ENCODE measurements at places on chromosomes 2 and 18.

GRCh38 chr2:66481100-66481549 is 46.2 kb downstream of the MEIS1 start:
- H3K36me3 ChIP-seq = no peaks in the 10 kb centered on the region
- no peaks in the 10 kb centered on the region for H3K27me3 ChIP-seq
- H3K27ac ChIP-seq = no peak overlapping the region
- no peak overlapping the region for H3K4me3 ChIP-seq

- H3K36me3 ChIP-seq = no peaks in the 10 kb centered on the region
- H3K27me3 ChIP-seq = no peaks in the 10 kb centered on the region
- DNase-seq = peak; percentile 43
- no peaks in the 10 kb centered on the region for H3K4me1 ChIP-seq
- H3K27ac ChIP-seq = no peak overlapping the region
- no peak overlapping the region for H3K4me3 ChIP-seq
These were observed 28.8 kb upstream of the WDR75 start for GRCh38 chr2:189412330-189412953.

DNA sequence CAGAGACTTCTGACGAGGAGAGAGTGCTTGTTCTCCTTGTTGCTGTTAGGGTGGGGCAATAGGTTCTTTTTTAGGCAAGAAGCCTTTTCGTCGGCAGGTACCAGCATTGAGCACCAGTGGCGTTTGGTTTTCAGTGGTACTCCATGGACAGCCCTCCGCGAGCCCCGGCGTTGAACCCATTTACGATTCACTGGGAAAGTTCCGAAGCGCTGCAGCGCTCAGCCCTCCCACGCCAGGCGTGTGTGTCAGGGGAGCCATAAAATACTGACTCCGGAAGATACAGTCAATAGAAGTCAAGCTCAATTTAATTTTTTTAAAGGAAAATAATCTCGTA is 494 bp upstream of the ROCK1 start:
- H3K4me3 ChIP-seq = peak overlapping the region; percentile 70
- peaks cover 6% of the 10 kb centered on the region for H3K27me3 ChIP-seq
- DNase-seq = no peak
- peak overlapping the region; percentile 49 for H3K27ac ChIP-seq

- H3K36me3 ChIP-seq = no peaks in the 10 kb centered on the region
- H3K27ac ChIP-seq = no peak overlapping the region
- H3K4me1 ChIP-seq = no peaks in the 10 kb centered on the region
- H3K27me3 ChIP-seq = no peaks in the 10 kb centered on the region
- no peak for DNase-seq
- no peak overlapping the region for H3K4me3 ChIP-seq
These were observed 398.6 kb upstream of the CDH7 start for GRCh38 chr18:65352186-65352585.

- no peak overlapping the region for H3K4me3 ChIP-seq
- no peaks in the 10 kb centered on the region for H3K27me3 ChIP-seq
- no peak overlapping the region for H3K27ac ChIP-seq
- H3K4me1 ChIP-seq = no peaks in the 10 kb centered on the region
These were observed 37.4 kb upstream of the EPAS1 start for GRCh38 chr2:46259777-46260168.

GRCh38 chr2:113342650-113343049 is 63.9 kb upstream of the PAX8 start:
- H3K36me3 ChIP-seq = no peaks in the 10 kb centered on the region
- no peaks in the 10 kb centered on the region for H3K4me1 ChIP-seq
- no peak for DNase-seq
- H3K4me3 ChIP-seq = no peak overlapping the region
- no peak overlapping the region for H3K27ac ChIP-seq

DNA sequence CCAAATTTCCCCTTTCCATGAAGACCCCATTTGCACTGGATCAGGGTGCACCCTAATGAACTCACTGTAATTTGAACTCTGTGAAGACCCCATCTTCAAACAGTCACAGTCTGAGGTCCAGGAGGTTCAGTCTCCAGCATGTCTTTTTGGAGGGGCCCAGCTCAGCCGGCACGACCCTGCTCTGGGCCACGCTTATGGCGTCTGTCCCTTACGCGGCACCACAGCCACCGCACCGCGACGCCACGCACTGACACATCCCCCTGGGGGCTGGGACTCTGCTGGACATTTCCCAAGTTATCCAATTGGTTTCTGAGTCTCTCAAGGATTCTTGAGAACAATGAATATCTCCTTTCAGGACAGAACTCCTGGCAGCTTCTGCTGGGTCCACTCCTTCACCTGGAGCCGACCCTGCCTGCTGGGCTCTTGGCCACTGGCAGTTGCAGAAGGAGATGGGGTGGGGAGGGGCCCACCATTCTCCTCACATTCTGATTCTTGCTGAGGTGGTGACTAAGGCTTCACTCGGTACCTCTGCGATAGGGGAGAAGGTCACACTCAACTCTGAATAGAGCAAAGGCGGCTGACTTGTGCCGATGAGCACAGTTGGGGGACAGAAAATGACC is 124.0 kb downstream of the RTP5 start:
- no peaks in the 10 kb centered on the region for H3K4me1 ChIP-seq
- H3K27ac ChIP-seq = no peak overlapping the region
- H3K4me3 ChIP-seq = no peak overlapping the region
- H3K36me3 ChIP-seq = no peaks in the 10 kb centered on the region
- H3K27me3 ChIP-seq = no peaks in the 10 kb centered on the region

DNA sequence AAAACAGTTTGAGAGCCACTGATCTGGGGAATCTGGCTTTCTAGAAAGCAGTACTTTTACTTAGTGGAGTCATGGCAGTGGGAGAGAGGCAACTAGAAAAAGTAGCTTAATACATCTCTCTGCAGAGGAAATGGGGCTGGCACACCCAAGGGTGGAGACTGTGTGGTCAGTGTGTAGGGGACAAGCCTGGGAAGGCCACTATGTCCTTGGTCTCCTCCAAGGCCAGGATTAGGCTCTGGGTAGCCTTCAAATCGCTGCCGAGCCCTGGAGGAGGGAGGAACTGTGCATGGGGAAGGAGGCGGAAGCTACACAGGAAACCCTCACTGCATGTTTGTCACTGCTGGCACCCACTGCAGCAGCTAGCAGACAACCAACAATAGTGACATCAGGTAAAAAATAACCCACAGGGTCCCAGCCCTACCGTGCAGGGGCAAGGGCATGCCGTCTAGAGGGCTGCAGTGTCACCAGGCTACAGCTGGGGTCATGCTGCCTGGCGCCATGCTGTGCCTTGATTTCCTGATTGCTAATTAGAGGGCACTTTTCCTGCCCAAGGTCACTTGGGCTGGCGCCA is 34.8 kb downstream of the LBH start:
- no peaks in the 10 kb centered on the region for H3K27me3 ChIP-seq
- H3K4me1 ChIP-seq = no peaks in the 10 kb centered on the region
- no peaks in the 10 kb centered on the region for H3K36me3 ChIP-seq
- no peak for DNase-seq
- no peak overlapping the region for H3K27ac ChIP-seq

DNA sequence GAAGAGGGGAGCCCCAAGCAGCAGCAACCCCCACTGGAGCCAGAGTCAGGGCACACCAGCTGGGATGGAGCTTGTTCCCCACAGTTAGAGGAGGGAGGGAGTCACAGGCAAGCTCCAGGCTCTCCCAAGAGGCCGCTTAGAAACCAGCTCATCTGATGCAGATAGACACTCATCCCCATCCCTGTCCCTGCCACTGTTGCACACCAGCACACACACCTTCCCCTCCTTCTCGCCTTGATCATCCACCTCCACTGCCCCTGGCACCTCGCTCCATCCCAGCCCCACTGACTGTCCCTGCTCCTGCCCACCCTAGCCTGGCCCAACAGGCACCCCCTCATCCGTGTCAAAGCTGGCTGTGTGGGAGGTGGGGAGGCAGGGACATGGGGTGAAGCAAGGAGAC is 1.5 kb upstream of the RUFY4 start:
- DNase-seq = no peak
- H3K27me3 ChIP-seq = no peaks in the 10 kb centered on the region
- H3K36me3 ChIP-seq = no peaks in the 10 kb centered on the region
- peaks cover 4% of the 10 kb centered on the region for H3K4me1 ChIP-seq

DNA sequence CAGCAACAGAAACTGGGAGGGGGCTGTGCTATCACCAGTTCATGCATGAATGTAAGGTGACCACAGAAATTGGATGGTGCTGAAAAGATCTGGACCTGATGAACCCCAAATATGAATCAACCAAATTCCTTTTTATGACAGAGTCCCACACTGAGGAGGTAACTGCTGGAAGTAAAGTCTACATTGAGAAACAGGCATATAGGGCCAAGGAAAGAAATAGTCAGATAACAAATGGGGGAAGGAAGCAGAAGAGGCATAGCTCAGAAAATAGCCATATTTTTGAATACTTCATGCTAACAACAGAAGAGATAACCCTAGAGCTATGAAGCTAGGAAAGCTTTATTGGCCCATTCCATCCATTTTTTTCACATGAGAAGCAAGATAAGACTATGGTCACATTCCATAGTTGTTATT is 25.8 kb downstream of the ZC3H6 start:
- H3K27ac ChIP-seq = no peak overlapping the region
- no peak for DNase-seq
- no peak overlapping the region for H3K4me3 ChIP-seq
- no peaks in the 10 kb centered on the region for H3K4me1 ChIP-seq

GRCh38 chr2:38981003-38981669 is 91.5 kb downstream of the ARHGEF33 start:
- no peaks in the 10 kb centered on the region for H3K27me3 ChIP-seq
- no peaks in the 10 kb centered on the region for H3K4me1 ChIP-seq
- DNase-seq = no peak
- H3K36me3 ChIP-seq = peaks cover 15% of the 10 kb centered on the region

DNA sequence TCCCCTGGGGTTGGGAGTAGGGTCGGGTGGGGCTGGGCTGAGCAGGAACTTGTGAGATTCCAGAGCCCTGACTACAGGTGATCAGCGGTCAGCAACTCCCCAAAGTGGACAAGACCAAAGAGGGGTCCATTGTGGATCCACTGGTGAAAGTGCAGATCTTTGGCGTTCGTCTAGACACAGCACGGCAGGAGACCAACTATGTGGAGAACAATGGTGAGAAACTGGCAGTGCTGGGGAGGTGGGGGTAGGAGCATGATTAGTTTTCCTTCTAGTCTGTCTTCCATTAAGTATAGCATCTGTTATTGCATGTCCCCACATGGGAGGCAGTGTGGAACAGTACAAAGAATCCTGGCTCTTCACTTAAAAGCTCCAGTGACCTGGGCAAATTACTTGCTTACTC is 23.7 kb downstream of the ZNF142 start:
- no peak overlapping the region for H3K27ac ChIP-seq
- no peak for DNase-seq
- H3K4me1 ChIP-seq = no peaks in the 10 kb centered on the region

DNA sequence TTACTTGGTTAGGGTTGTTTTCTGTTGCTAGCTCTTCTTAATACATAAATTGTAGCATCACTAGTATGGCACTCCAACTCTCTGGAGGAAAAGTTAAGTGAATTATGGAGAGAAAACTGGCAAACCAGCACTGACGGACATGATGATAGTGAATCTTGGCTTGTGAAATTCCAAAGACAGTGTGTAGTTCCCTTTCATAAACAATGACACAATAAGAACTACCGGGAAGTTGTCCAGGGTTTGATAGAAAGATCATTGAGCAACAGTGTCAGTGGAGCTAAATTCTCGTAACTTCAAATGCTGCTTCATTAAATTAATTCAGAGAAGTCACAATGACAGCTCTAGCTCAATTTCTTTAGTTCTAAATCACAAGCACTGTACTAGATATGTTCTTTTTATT is 66.5 kb downstream of the RIT2 start:
- no peak overlapping the region for H3K4me3 ChIP-seq
- no peaks in the 10 kb centered on the region for H3K4me1 ChIP-seq
- no peaks in the 10 kb centered on the region for H3K27me3 ChIP-seq
- no peak overlapping the region for H3K27ac ChIP-seq

- DNase-seq = no peak
- no peaks in the 10 kb centered on the region for H3K36me3 ChIP-seq
- H3K27me3 ChIP-seq = no peaks in the 10 kb centered on the region
These were observed 13.0 kb upstream of the TYMS start for GRCh38 chr18:644395-645004.

- no peak for DNase-seq
- H3K4me3 ChIP-seq = no peak overlapping the region
- peaks cover 71% of the 10 kb centered on the region for H3K36me3 ChIP-seq
- no peaks in the 10 kb centered on the region for H3K27me3 ChIP-seq
- no peaks in the 10 kb centered on the region for H3K4me1 ChIP-seq
These were observed 41.0 kb downstream of the KIDINS220 start for GRCh38 chr2:8796315-8796848.

DNA sequence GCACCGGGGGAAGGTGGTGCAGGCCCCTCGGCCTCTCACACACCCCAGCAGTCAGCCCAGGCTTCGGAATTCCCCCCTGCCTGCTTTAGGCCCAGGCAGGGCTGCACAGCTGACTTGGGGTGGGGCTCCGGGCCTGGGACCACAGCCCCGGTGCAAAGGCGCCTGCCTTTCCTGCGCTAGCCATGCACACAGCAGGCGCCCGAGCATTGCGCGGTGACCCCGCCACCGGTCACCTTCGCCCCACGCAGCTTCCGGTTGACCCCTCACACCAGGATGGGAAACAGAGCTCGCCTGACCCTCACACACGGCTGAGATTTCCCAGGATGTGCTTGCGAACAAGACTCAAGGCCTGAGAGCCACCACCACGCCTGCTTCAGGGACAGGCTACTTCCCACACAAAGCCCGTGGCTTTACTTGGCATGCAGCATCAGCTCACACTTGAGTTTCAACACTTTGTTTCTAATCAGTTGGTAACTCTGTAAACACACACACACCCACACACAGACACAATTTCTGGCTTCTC is 46.0 kb downstream of the SLC66A2 start:
- DNase-seq = no peak
- no peaks in the 10 kb centered on the region for H3K4me1 ChIP-seq
- no peaks in the 10 kb centered on the region for H3K27me3 ChIP-seq
- no peak overlapping the region for H3K27ac ChIP-seq
- no peak overlapping the region for H3K4me3 ChIP-seq
- peaks cover 44% of the 10 kb centered on the region for H3K36me3 ChIP-seq

DNA sequence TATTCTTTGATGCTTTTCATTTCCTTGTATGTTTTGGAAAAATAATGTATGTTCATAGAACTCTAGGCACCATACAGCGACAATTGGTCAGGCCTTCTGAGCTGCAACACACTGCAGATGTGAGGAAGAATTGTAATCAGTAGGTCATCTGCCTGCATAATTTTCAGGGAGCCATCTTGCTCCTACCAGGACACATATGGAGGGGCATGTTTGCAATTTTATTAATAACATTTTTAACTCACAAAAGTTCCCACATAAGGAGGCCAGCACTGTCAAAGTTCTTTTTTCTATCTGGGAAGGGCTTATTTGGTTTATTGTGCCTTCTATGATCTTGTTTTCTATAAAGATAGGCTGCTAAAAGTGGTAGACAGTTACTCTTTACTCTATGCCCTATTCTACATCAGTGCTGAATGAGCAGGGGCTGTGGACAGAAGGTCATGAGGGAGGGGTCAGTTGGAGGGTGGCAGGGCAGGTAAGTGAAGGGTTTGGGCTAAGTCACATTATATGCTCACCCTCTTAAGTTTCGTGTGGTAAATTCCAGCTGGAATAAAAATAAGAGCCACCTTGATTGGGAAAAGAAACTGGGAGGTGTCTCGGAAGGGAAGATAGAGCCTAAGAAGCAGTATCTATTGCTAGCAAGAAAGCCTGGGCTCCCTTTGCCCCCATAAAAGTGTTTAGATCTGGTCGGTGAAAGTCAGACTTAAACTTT is 126.3 kb downstream of the PLCL1 start:
- DNase-seq = no peak
- H3K27ac ChIP-seq = no peak overlapping the region

GRCh38 chr18:48889981-48890762 is 60.6 kb downstream of the SMAD7 start:
- H3K27me3 ChIP-seq = no peaks in the 10 kb centered on the region
- H3K27ac ChIP-seq = no peak overlapping the region
- no peak overlapping the region for H3K4me3 ChIP-seq
- DNase-seq = no peak
- no peaks in the 10 kb centered on the region for H3K36me3 ChIP-seq
- no peaks in the 10 kb centered on the region for H3K4me1 ChIP-seq

All from DND-41 (cell line).